GM04504 (cell line): ENCODE measurements at places on chromosomes 7 and 10.

DNA sequence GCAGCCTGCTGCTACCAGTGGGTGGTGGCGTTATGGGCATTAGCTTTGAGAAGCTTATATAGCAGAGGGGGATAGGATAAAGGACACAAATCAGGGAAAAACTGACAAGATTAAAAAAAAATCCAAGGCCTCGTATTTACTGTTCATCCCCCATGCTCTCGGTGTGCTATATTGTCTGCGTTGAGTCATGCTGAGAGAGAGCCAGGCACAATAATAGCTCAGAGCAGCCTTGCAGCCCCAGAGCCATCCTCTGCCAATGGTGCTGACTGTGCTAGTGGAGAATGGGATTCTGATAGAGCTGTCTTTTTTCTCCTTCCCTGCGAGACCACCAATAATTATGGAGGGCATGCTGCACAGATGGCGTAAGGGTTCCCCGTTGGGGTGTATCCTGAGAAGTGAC is 51.7 kb upstream of the FZD1 start:
- no peak for DNase-seq

DNA sequence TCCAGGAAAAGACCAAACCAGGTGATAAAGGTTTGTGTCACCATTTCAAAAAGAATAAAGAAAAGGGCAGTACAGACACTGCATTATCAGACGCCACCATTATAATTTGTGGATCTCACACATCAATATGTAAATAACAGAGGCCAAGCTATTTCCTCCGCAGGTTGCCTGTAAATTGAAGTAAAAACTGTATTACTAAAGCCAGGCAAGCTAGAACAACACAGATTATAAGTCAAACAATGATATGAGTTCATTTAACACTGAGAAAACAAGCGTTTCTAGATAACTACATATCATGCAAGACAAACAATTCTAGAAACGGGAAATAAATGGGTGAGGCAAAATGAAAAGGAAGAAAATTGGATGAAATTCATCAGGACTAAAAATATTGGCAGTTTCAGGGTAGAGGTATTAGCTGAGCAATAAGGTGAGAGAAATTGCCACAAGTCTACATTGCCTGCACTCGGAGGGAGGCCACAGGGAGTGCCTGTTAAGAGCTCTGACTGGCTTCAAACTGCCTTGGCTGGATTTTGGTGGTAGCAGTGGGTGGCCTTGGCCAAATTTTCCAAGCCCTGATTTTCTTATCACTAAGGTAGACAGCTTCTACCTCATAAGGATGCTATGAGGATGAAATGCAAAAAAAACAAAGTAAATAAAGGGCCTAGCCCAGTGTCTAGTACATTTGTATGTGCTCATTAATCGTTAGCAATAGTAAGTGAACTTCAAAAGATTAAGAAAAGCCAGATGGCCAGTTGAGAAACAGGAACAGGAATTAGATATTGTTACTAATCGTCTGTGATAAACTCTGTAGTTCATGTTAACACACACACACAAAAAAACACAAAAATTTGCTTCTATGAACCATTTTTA is 240.0 kb upstream of the NFE2L3 start:
- no peak for DNase-seq

DNA sequence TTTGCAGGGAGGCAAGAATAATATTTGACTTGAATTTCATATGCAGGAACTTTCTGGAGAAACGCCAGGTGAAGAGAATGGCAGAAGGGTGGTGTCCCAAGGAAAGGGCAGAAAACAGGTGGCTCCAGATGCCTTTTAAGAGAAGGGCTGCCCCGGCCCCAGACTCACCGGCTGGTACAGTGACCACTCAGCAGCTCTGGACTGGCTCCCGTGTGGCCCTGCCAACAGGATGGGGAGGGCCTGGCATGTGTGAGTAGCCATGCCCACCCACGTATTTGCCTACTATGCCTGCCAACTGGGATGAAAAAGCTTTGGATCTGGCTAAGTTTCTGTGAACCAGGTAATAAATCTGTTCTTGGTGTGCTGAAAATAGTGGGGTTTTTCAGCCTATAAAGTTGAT is 159.5 kb downstream of the PRKAG2 start:
- no peak for DNase-seq

DNA sequence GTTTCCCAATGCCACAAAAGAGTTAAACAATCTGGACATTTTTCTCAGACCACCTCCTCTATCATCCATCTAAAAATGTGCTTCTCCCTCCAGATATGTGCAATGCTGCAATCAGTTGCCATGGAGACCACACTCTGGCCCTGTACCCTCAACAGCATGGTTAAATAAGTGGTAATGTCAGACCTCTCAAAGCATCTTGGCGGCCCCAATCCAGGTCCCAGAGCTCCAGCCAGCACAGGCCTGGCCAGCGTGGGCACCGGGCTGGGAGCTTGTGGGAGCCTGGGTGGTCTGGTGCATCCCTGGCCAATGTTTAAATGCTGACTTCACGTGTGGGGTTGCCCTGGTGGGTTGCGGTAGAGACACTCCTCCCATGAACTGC is 362.9 kb upstream of the ZNF32 start:
- no peak for DNase-seq

DNA sequence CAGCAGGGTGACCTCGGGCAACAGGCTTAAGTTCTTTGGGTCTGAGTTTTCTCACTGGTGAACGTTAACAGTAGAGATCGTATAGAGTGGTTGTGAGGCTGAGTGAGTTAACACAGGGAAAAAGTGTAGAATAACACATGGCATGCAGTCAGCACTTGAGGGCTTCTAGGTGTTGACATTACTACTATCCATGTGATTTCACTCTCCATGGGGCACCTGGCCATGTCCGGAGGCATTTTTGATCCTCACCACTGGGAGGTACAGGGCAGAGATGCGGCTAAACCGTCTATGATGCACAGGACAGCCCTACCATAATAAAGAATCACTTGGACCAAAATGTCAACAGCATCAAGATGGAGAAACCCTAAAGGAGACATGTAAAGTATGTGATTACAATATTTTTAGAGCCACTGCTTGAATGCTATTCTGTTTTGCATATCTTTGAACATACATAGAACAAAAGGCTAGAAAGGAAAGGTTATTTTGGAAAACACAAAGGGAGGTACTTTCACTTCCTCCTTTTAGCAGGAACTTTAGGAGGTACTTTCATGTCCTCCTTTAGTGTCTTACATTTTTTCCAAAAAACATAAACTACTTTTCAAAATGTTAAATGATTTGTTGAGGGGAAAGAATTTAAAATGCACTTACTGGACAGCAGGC is 44.3 kb downstream of the NOD1 start:
- DNase-seq = no peak

GRCh38 chr7:14505906-14506305 is 396.6 kb downstream of the DGKB start:
- DNase-seq = no peak

DNA sequence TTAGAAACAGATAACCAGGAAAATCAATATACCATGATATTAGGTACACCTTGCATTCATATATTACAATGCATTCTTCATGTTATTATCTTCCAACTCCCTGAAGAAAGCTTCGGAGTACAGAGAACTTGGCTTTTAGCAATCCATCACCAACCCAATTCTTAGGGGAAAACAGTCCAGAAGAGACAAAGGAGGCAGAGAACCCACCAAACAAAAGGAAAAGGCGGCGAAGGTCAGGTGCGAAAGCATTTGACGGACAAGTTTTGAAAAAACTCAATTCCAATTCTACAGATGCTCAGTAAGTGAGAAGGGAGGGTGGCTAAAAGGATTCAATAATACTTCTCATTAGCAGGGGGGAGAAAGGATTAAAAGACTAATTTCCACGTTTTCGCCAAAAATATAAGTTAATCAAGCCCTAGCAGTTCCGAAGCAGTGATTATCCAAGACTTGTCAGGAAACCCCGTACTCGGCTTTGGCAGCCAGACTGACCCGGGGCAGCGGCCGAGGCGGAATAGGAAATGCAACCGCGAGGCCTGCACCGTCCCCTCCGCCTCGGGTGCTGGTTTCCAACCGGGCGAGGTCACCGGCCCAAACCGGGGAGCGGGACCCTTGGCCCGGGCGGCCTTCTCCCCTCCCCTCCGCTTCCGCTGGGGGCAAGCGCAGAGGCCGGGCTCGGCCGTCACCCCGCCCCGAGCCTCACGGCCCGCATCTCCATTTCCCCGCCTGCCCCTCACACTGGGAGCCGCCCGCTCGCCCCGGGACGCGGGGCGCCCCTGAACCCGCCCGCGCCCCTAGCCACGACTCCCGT is 747 bp downstream of the GDI2 start:
- no peak for DNase-seq

DNA sequence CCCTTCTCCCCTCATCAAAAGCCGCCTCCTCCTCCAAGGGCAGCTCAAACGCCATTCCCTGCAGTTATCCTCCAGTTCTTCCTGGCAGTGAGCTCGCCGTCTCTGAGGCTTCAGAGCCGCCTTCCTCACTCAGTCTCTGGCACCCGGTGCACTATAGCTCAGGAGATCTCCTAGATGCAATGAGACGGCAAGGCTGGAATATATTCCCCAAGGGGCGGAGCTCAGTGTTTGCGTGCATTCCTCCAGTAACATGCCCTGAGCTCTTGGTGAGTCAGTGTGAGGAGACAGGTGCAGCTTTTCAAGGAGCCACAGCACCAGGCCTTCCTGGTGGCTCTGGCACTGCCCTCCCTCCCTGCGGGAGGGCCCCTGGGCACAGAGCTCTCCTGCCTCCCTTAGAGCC is 512.6 kb upstream of the FOXK1 start:
- DNase-seq = no peak

GRCh38 chr7:37920849-37921805 is 687 bp downstream of the EPDR1 start:
- no peak for DNase-seq
